ENCODE measurements at places on chromosomes 16 and 17.

- no peak for DNase-seq
Measured at GRCh38 chr17:9467518-9467917, 108.1 kb downstream of the STX8 start.

DNA sequence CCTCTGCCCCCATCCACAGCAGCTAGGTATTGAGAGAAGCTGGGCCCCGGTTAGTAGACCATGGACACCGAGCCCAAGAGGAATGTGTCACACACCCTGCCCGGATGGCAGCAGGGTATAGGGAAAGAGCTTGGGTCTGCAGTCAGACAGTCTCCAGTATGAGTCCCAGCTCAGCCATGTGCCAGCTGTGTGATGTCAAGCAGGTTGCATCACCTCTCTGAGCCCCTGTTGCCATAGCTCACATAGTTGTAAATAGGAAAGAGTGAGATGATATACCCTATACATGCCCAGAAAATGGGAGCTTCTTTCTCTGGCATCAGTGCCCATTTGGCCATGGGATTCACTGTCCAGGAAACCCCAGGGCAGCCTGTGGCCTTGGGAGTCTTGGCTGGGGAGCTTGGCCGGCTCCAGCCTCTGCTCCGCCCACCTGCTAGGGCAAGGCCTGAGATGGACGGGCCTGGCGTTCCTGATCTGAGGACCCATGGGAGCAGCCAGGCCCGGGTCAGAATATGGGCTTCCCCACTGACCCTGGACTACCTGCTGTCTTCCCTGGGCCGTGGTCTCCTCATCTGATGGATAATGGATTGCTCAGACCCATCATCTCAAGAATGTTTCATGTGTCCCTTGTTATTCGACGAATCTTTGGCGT lies 13.2 kb downstream of the CD300LG start:
- DNase-seq, result no peak

DNA sequence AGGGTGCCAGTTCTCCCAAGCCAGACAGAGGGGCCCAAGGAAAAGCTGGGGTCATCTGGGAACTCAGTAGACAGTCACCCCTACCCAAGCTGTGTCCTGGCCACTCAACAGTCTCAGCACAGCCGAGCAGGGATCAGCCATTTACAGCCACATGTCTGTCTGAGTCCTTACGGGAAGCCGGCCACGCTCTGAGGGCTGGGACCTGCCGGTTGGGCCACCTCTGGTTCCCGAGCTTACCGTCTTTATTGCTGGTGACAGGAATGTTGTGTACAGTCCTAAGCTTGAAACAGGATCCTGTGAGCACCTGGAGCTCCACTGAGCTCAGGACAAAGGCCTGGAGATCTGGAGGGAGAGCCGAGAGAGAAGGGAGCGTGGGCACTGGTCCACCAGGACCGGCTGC lies 59.8 kb downstream of the TIMM22 start:
- no peak for DNase-seq

GRCh38 chr17:4789701-4789950 lies 862 bp downstream of the GLTPD2 start:
- DNase-seq, result no peak

- DNase-seq, result no peak
Measured at GRCh38 chr17:60893475-60893874, 215.8 kb downstream of the BCAS3 start.

GRCh38 chr17:47252766-47253512 lies 688 bp upstream of the ITGB3 start:
- DNase-seq, result no peak

GRCh38 chr17:65055280-65055707 lies 1.2 kb downstream of the GNA13 start:
- DNase-seq, result no peak

DNA sequence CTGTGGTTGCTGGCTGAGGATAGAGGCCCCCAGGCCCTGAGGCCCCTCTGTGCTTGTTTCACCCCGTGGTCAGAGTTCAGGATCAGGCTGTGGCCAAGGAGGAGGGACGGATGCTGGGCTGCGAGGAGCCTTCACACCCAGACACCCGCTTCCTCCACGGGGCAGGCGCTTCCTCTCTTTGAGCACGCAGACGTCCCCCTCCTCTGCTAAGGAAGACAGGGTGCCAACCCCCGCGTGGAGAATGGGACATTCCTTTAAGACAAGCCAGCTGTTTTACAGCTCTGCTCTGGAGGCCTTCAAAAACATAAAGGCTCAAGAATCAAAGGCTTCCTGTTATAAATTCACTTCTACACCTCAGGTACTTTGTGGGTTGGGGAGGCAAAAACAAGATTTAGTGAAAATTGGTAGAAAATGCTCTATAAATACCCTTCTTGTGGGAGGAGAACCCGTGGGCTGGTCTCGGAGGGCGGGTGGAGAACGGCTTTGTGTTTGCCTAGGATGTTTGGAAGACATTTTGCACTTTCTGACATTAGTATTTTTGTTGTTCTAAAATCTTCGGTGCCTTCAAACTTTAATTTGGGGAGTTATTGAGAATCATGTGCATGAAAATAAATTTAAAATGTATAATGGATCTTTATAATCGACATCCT lies 60.8 kb upstream of the FOXF1 start:
- no peak for DNase-seq

DNA sequence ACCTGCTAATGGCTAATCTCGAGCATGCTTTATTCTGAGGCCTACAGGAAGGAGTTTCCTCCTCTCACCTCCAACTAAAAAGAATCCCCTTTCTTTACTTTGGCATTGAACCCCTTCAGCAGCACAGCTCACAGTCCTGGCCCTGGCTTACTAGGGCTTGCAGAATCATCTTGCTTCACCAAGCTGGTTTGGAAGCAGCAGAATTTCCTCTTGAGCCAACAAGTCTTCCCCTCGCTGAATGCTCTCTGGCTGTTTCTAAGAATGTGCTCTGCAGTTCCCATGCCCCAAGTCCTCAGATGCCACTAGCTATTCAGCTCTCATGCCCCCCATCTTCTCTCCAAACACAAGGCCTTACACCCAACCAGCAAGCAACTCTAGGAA lies 271.2 kb downstream of the NTN1 start:
- DNase-seq, result no peak

DNA sequence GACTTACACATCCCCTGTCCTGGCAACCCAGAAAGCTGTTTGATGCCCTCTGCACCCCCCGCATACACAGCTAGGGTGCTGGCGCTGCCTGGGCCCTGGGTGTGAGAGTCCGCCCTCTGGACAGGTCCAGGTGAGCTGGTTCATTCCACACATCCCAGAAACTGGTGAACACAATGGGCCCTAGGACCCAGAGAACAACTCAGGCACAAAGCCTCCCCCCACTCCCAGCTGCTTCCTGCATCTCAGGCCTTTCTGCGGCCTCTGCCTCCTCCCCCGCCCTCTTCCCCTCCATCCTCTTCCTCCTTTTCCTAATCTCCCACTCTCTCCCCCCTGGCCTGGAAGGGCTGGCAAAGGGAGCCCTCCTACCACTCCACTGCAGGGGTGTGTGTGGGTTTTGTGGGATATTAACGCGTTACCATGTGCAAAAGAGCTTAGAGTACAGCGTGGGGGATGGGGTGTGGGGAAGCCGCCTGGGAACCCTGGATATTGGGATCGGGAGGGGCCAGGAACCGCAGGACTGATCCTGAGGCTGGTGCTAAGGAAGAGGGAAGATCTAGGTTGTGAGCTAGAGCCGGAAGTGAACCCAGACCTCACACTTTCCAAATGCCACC lies 1.6 kb upstream of the PPP1R9B start:
- DNase-seq, result no peak

DNA sequence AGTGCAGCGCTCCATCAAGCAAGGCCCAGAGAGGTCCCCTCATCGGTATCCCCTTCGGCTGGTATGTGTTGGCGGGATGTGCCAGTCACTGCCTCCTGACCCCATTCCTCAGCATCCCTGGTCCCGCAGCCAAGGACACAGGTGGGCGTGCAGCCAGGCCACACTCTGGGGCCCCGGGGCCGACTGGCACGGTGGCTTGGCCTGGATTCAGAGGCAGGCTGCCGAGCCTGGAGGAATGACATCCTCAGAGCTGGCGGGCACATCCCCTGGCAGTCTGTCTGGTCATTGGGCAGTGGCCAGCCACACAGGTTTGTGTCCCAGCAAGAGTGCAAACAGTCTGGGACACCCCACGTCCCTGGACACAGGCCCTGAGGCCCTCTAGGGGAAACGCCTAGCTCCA lies 111.1 kb downstream of the SDK2 start:
- no peak for DNase-seq

DNA sequence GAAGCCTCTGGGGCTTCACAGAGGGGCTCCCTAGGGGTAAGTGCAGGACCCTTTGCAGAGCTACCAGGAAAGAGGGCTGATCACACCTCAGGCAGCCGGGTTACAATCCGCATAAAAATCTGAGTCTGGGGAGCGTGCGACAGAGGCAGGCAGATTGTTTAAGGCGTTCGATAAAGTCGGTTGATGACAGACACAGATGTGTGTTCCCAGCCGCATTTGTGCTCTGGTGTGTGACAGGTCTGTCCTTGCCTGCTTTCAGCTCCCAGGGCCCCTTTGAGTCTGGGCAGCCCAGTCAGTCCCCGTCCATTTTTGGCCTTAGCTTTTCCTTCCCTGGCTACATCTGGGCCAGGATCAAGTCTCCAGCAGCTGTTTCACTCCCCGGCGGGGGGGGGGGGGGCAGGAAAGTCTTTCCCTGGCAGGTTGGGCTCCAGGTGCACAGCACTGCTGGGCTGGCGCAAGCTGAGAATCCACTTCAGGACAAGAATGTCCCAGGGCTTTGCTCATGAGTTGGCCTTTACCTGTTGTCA lies 1.3 kb upstream of the ZACN start:
- no peak for DNase-seq

DNA sequence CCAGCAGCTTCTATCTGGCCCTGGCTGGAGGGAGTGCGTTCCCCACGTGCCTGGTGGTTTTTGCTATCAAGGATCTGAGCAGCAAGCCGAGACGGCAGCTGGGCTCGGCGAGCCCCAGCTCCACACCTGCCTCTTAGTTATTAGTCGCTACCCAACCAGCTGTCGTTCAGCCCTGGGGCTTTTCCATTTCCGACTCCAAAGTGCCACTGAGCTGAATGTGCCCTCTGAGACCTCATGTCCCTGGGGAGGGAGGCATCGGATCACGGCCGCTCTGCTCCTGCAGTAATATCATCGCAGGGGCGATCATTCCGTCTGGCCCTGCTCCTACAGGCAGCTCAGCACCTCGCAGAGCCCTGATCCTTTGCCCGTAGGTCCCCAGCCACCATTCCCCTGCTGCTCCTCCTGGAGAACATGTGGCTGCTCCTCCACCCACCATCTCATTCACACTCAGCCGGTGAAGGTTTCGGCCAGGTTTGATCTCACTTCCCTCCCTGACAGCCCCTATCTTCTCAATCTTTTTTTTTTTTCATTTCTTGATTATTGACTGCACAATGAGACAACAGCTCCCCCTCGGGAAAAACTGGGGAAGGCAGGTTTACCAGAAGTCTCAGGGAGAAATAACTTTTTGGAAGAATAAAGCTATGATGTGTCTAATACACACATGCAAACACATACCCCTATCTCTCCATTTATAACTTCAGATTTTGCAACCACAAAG lies 86.7 kb downstream of the ZFHX3 start:
- no peak for DNase-seq

GRCh38 chr17:59423137-59423724 lies 91.8 kb downstream of the YPEL2 start:
- no peak for DNase-seq

- no peak for DNase-seq
Measured at GRCh38 chr17:80942423-80943345, 49.0 kb upstream of the CHMP6 start.

DNA sequence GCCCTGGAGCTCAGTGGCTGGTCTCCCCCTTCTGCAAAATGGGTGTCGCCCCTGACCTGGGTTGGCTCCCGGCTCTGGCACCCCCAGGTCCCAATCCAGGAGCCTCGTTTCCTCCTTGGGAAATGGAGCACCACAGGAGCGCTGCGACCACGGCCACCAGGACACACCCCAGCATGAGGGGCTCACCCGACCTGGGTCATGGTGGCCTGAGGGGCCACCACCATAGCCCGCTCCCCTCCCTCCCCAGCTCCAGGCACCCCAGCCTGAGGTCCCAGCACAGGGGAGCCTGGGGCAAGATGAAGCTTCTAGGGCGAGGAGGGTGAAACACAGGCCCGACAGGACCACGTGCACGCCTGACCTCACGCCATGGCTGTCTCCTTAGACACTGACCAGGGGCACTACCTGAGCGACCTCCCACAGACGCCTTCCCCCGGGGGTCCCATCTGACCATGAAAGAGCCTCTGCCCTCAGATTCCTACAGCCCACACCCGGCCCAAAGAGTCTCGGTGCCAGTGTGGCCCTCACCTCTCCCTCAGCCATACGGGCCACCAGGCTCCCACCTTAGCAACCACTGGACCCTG lies 11.8 kb downstream of the BCAR1 start:
- DNase-seq, result no peak

DNA sequence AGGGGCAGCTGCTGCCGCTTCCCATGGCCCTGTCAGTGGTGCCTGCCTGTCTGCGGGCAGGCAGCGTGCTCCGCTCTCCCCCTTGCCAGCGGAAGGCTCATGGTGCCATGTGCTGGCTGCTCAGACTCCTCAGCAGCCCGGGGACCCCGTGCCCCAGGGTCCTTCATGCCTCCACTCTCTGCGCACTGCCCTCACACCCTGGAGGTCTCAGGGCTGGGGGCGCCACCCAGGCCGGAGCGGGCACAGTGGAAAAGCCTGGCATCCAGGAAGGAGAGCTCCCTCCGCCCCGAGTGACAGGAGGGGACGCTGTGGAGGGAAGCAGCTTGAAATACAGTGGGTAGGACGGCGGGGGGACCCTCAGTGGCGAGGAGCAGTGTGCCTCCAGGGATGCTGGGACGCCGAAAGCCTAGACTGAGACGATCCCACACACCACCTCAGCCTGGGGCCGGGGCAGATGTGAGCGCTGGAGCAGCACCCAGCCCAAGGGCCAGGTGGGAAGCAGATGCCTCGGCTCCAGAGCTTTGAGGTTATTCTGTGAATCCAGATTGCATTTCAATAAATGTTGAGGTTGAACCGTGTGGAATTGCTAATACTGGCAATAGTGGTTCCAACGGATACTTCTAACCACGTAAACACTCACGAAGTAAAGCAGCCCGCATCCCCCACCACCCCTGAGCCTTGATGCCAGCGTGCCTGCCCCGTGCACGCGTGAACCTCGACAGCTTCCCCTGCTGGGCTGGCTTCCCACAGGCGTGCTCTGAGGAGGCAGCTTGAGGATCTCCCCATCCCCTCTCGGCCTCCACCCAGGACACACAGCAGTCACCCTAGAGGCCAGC lies 6.5 kb downstream of the TMEM204 start:
- no peak for DNase-seq

GRCh38 chr16:24075931-24076716 lies 180.0 kb upstream of the CACNG3 start:
- DNase-seq, result no peak

- DNase-seq, result no peak
Measured at GRCh38 chr16:6888531-6888930, 444.1 kb upstream of the RBFOX1 start.

DNA sequence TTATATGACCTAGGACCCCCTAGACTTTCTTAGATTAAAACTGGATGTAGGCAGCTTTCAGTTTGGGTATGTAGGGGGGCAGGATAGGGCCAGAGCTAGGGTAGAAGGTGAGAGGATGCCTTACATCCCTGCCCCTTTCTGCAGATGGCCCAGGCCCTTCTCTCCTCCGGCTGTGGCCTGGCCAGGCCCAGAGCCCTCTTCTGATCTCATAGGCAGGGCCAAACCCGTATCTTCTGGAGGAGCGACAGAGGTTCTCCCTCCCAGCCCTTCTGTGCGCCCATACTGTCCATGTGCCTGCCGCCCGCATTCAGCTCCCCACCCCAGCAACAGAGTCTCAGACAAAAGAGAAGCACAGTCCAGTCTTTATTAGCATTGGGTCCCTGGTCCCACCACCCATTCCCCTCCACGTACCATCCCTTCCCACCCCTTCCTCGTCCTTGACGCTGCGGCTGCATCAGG lies 2.0 kb upstream of the TSPOAP1 start:
- no peak for DNase-seq

- DNase-seq, result no peak
Measured at GRCh38 chr17:4124999-4125398, 17.8 kb downstream of the ZZEF1 start.

Measured in stimulated activated CD8-positive, alpha-beta memory T cell treated with anti-CD3 and anti-CD28 coated beads, Interleukin-2, amount 100 ng/mL, for 1 hour (primary cell).